RWPE2 (cell line): ENCODE measurements at places on chromosomes 11 and 22.

DNA sequence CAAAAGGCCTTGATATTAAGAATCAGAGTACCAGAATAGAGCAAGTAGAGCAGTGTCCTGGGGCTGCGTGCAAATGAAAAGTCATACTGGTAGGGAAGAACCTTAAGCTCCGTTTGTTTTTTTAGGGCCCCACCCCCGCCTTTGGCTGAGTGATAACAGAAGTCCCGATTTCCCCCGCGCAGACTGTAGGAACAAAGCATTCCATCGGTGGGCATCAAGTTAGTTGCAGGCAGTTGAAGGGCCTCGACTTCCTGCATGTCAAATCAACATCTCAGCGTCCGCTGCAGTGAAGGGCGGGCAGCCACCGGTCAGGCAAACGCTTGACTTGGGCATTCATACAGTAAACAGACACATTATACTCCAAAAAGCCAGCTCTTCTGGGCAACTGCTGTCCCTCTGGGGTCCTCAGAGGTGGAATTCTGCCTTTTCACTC is 11.7 kb downstream of the LRP4 start:
- no peak for DNase-seq

DNA sequence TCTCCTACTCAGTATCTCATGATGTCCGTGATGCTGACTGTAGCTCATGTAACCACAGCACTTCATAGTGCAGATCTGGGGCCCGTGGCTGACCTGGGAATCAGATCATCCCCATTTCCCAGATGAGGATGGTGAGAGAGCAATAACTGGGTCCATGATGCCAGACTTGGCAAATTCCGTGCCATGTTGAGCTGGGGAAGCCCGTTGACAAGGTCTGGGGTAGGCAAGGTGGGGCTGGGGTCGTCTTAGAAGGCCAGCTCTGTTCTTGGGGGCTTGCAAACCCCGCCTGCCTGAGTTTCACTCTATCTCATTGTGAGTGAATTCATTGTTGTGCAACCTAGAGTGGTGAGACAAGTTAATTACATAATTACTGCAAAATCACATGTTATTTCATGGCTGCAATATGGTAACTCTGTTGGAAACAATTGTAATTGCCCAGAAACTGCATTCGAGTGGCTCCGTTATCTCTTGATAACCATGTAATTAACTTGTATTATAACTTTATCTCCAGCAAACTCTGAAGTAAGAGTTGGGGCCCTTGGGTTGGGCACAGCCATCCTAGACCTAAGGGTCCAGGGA is 41.7 kb downstream of the LMO1 start:
- DNase-seq, result no peak

DNA sequence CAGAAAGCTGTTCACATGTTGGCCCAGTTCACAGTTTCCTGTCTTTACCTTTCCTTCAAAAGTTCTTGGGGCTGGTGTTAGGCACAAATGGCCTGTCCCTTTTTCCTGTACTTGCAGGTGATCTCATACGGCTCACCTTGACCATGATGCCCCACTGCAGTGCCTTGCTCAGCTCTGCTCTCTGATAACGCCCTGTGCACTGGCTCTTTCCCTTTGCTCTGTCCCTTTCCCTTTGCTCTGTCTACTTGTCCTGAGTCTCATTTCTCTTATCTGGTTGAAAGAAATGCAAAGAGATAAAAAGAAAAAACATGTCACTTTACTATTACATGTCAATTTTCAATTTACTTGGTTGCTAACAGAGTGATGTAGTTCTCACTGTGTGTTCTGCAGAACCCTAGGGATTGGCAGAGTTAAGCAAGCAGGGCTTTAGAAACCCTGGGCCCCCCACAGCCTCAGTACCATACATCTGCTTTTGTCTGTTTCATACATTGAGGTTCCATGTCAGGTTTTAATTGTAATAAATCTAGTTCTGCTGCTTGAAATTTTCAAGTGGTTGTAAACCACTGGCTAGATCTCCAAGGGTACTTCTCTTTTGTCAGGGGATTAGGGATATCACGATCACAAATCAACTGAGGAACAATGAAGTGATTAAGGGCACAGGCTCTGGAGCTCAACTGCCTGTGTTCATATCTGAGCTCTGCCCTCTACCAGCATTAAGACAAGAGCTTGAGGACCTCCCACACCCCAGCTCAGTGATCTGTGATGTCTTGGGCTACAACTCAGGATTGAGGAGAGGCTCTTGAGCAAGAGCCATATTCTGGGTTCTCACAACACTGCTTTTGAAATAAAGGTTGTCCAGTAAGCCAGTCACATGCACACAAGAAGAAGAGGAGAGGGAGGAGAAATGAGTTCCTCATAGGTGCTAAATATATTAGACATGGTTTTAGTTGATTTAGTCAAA is 16.3 kb upstream of the SORL1 start:
- no peak for DNase-seq

- no peak for DNase-seq
Observed at GRCh38 chr11:76644591-76644990, 26.0 kb downstream of the LRRC32 start.

- DNase-seq, result no peak
Observed at GRCh38 chr11:13012056-13012661, 3.0 kb downstream of the RASSF10 start.

DNA sequence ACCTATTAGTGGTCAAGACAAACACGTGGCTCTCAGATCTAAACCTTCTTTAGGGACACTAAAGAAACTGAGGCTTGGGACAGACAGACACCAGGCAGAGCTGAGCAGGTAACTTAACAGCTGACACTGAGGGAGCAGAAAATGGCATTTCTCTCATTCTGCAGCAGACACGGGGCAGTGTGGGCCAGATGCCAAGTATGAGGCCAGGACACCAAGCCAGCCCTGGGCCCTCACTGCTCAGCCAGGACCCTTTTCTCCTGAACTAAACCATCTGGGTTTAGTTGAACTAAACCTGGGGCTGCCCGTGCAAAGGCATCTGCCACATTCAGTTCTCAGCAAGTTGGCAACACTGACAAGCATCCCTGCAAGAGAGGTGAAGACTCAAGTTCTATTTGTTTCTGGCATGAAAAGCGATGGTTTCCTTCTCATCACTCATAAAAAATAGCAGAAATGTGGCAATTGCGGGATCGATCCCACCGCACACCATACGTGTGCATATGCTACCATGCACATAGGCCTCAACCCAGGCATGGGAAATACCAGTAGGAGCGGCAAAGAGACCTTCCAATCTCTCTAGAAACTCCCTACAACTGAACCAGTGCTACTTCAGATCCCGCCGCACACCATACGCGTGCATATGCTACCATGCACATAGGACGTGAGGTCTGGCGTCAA is 100.1 kb upstream of the BID start:
- no peak for DNase-seq

DNA sequence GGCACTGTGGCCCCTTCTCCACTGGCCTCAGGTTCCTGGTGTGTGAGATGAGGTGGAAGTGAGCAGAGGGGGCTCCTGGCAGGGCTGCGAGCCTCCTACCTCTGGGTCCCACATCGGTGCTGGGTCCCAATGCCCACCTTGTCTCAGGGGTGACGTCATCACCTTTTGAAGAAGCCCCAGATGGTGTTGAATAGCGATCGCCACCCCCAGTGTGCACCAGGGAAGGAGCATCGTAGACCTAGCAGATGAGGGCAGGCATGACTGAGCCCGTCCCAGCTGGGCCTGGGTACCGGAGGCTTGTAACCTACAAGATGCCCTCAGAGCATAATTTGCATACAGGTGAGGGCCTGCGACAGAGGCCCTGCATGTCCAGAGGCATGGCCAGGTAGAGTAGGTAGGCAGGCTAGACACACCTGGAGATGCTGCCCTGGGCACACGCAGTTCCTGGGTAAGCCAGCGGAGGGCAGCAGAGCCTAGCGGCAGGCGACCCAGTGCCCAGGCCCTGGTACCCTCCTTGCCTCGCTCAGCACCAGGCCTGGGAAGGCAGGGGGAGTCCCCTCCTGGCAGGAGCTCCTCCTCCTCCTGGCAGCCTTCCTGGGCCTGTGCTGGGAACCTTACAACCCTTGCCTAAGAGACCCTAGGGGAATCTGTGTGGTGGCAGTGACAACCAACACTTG is 52.5 kb downstream of the TPCN2 start:
- DNase-seq, result no peak

DNA sequence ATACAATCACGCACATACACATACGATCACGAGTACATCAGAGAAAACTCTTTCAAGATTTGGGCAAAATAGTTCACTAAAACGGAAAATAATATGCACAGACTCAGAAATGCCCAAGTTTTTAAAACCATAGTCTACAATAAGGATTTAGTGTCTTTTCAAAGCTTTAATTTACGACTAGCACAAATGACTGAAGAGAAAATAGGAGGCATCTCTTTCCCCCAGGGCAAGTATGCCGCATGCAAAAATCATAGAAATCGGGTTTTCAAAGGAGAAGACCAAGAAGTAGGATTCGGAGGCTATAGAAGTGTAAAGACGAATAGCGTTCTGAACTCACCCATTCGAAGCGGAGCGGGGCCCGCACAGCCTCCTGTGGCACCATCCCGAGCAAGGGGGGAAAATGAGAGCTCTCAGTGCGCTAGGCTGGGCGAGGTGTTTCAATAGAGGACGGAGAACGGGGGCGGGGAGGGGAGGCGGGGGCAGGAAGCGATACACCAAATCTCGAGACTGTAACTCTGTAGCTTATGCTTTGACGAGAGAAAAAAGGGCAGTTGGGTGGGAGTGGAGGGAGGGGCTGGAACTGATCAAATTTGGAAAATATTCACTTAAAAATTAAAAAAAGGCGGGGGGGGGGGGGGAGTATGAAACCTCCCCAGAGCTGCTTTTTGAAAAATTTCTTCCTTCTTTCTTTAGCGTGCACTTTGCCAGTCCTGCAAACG is 15.8 kb downstream of the BLID start:
- DNase-seq, result no peak

DNA sequence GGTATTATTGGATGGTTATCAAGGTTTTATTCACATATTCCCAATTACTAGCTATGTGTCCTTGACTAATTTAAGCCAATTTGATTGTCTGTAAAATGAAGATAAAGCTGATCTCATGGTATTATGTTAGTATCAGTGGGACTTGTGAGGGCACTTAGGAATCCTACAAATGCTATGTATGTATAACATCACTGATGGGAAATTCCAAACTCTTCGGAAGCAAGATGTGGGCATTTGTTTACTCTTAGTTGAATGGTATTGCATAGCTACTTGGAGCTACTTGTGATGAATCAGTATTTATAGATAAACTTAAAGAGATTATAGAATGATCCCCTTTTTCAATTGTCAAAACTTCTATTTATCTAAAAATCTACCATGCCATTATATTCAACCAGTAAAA is 239.9 kb downstream of the CNTN5 start:
- no peak for DNase-seq

GRCh38 chr11:96012086-96012824 is 88.3 kb upstream of the MTMR2 start:
- DNase-seq, result no peak

DNA sequence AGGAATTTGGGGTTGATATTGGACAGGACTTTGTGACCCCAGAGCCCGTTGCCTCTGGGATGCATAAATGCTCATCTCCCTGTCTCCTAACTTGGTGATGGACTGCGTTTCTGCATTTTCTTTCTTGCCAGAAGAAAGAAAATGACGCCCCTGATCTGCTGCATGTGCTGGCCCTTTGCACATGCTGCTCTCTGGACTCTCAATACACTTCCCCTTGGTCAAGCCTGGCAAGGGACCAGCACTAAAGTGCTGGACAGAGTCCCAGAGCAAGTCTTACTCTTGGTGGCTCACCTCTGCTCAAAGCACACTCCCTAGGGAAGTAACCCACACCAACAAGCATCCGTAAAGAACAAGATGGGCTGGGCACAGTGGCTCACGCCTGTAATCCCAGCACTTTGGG is 40.7 kb downstream of the MYH9 start:
- no peak for DNase-seq

GRCh38 chr11:76096552-76096951 is 109.8 kb downstream of the WNT11 start:
- no peak for DNase-seq

GRCh38 chr11:113193016-113193415 is 121.4 kb upstream of the TTC12 start:
- DNase-seq, result no peak

GRCh38 chr22:23675502-23676415 is 15.1 kb upstream of the RGL4 start:
- peak; percentile 29 for DNase-seq

DNA sequence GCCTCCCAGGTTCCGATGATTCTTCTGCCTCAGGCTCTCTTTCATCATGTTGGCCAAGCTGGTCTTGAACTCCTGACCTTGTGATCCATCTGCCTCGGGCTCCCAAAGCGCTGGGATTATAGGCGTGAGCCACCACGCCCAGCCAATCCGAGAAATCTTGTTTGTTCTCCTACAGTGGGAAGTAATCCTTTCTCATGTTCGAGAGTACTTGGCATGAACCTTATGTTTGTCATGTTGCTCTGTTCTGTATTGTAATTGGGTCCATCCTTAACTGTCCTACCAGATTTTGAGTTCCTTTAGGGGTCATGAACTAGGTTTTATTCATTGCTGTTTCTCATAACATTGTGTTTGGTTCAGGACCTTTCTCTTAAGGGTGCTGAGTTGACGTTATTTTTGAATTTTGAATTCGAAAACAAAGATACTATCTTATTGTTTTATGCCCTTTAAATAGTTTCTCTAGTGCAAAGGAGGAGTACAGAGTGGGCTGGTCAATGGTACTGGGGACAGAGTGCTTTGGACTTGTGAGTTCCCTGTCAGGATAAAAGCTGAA is 113.4 kb upstream of the RRM1 start:
- DNase-seq, result no peak

- no peak for DNase-seq
Observed at GRCh38 chr11:59771605-59772004, 16.4 kb downstream of the STX3 start.

GRCh38 chr22:47089796-47090460 is 327.5 kb downstream of the TBC1D22A start:
- DNase-seq, result no peak

DNA sequence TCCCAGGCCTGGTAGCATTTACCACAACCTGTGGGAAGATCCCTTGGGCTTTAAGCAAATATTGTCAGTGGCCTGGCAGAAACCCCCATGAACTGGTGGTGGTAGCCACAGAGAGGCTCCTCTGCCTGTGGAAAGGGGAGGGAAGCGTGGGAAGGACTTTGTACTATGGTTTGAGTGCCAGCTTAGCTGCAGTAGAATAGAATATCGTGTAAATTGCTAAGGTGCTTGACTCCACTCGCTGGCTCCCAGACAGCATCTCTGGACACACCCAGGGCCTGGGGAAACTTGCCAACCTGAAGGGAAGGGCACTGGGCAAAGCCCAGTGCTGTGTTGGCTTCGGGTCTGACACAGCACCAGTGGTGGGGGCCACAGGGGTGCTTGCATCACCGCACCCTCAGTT is 52.6 kb downstream of the XRRA1 start:
- DNase-seq, result no peak

GRCh38 chr11:34124885-34125668 is 19.6 kb downstream of the NAT10 start:
- no peak for DNase-seq

- no peak for DNase-seq
Observed at GRCh38 chr22:17159504-17159951, 451 bp upstream of the HDHD5 start.

DNA sequence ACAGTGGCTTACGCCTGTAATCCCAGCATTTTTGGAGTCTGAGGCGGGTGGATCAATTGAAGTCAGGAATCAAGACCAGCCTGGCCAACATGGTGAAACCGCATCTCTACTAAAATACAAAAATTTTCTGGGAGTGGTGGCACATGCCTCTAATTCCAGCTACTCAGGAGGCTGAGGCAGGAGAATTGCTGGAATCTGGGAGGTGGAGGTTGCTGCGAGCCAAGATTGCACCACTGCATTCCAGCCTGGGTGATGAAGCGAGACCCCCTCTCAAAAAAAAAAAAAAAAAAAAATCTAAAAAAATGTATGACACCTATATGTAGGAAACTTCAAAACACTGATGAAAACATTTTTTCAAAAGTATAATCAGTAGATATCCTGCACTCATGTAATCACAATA is 242.7 kb upstream of the CHORDC1 start:
- no peak for DNase-seq
